ENCODE measurements at places on chromosomes 2 and 18. TPM values are rescaled to one million over a fixed set of nuclear protein-coding genes. Genes with fewer than 3 reads are reported as not detected.
A peak's percentile ranks its signal among the peaks of the same experiment; 100 is the strongest.

KCTD18 gene
- 18.7 TPM for total RNA-seq

DNA sequence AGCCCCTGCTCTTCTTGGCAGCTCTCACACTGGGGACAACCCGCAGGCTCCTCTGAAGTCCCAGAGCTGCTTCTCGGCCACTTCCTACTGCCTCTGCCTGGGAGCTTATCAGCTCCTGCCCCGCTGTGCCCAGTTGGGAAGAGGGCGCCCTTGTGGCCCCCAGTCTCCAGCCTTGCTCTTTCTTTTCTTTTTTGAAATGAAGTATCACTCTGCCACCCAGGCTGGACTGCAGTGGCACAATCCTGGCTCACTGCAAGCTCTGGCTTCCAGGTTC lies 20.6 kb upstream of the ALPI start:
- no peak overlapping the region for H3K27ac ChIP-seq
- peaks cover 2% of the 10 kb centered on the region for H3K4me1 ChIP-seq
- peaks cover 22% of the 10 kb centered on the region for H3K27me3 ChIP-seq
- H3K4me3 ChIP-seq: no peak overlapping the region
- H3K36me3 ChIP-seq: no peaks in the 10 kb centered on the region
- no peak for DNase-seq

GRCh38 chr2:73700131-73700611 lies 37.0 kb downstream of the TPRKB start:
- H3K27ac ChIP-seq: no peak overlapping the region
- no peak for DNase-seq
- H3K4me3 ChIP-seq: no peak overlapping the region
- H3K27me3 ChIP-seq: no peaks in the 10 kb centered on the region

DHX57 gene
- total RNA-seq: 8.4 TPM

DNA sequence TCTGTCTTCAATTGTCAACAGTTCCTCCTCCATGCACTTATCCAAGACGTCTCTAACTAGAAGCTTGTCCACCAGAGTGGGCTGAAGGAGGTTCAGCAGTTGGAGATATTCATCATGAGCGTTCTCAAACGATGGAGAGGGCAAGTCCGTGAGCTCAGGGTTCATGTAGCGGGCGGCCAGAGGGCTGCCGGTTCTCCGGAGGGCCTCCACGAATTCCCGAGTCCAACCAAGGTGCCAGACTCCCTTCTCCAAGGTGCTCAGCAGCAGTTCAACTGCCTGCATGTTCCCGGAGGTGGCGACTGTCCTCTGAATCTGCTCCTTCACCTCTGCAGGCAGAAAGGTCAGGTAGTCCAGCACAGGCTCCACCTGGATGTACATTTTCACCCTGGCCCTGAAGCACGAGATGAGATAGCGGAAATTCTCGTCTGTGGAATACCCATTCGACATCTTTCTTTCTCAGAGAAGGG lies 590 bp downstream of the IFIH1 start:
- H3K27me3 ChIP-seq: no peaks in the 10 kb centered on the region
- peaks cover 67% of the 10 kb centered on the region for H3K4me1 ChIP-seq
- H3K4me3 ChIP-seq: peak overlapping the region; percentile 99
- H3K36me3 ChIP-seq: no peaks in the 10 kb centered on the region
- peak overlapping the region; percentile 93 for H3K27ac ChIP-seq

GRCh38 chr2:3194828-3195227 lies 182.8 kb downstream of the EIPR1 start:
- H3K27me3 ChIP-seq: no peaks in the 10 kb centered on the region
- peaks cover 77% of the 10 kb centered on the region for H3K36me3 ChIP-seq
- H3K4me3 ChIP-seq: no peak overlapping the region
- H3K4me1 ChIP-seq: no peaks in the 10 kb centered on the region
- DNase-seq: no peak
- H3K27ac ChIP-seq: no peak overlapping the region

- no peak overlapping the region for H3K27ac ChIP-seq
- no peak overlapping the region for H3K4me3 ChIP-seq
- no peaks in the 10 kb centered on the region for H3K27me3 ChIP-seq
Measured at GRCh38 chr2:182259629-182260150, 167.1 kb downstream of the PDE1A start.

DNA sequence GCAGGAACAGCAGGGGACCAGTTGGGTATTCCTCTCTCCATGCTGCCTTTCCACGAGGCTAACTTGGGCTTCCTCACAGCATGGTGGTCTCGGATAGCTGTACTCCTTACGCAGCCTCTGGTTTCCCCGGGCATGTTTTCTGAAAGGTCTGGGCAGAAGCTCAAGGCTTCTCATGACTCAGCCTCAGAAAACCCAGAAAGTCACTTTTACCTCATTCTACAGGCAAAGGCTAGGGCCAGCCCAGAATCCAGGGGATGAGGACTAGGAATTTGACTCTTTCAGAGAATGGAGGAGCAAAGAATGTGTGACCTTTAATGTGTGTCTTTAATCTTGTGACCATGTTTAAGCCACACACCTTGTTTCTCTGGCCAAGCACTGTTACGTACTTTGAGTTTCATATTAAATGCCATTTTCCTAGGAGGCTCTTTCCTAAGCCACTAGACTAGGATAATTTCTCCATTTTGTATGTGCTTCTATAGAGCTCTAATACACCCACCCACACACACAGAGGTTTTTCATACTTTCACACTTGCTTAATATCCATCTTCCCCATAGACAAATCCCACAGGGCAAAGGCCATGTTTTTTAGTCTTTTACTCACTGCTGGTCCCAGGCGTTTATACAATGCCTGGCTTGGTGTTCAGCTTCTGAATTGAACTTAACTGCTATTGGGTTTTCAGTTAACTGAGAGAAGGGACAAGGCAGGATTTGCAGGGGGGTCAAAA lies 77.3 kb downstream of the LONRF2 start:
- no peak for DNase-seq
- H3K4me3 ChIP-seq: no peak overlapping the region
- no peak overlapping the region for H3K27ac ChIP-seq
- peaks cover 9% of the 10 kb centered on the region for H3K27me3 ChIP-seq
- H3K36me3 ChIP-seq: no peaks in the 10 kb centered on the region

DNA sequence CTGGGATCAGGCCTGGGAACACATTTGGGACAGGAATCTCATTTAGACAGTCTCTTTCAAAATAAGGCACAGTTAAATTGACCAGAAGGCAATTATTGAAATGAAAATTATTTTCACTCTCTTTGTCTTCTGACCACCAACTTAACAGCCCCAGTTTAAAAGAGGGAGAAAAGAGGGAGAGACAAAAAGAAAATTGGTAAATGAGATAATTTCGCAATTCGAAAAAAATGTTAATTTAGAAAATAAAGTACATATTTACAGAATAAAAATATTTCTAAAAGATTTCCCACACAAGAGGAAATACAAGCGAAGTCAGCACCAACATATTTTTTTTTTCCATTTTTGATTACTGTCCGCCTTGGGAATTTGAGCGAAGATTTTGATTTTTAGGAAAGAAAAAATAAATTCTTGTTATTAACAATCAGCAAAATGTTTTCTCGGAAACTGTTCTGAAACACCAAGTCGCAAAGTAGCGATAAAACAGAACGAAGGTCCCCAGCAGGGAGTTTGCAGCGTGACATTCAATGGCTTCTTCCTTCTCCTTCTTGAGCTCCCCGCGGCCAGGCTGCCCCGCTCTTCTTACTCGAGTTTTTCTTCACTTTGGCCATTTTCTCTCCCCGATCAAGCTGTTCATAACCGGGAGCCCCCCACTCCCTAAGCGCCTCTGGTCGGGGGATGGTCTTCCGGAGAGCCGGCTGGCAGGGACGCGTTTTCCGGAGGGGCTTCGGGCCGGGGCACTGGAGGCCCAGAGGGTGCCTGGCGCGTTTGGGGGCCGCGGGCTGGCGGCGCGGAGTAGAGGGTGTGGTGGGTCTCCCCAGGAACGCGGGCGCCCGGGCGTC lies 5.0 kb downstream of the SP9 start:
- no peak overlapping the region for H3K4me3 ChIP-seq
- peaks cover 62% of the 10 kb centered on the region for H3K27me3 ChIP-seq
- H3K27ac ChIP-seq: no peak overlapping the region
- no peaks in the 10 kb centered on the region for H3K36me3 ChIP-seq
- peaks cover 49% of the 10 kb centered on the region for H3K4me1 ChIP-seq
